Upper lobe of left lung (tissue), 6 donors: ENCODE measurements at places on chromosomes 1 and 21.

DNA sequence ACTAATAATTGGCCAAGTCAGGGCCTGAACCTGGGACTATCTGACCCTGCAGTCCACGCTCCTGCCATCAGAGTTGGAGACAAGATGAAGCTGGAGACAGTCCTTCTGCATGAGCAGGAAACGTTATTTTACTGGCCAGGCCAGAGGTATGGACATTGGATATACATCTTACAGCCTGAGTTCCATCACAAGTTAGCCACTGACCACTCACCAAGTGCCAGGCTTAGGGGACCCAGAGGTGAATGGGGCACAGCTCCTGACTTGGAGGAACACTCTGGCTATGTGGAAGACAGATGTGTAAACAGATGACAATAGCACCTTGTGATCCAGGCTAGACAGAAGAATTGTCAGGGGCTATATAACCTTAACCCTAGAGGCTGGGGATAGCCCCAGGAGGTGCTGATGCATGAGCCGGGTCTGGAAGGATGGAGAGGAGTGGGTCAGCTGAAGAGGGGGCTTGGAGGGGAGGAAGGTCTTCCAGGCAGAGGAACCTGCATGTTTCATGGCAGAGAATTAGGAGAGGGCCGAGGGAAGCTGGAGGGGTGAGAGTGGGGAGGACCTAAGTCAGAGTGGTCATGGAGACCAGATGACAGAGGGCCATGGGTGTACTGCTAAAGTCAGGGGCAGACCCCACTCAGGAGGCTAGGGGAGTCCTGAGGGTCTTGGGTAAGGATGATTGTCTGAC lies 52.5 kb upstream of the DMRTB1 start:
- DNase-seq: no peak
- H3K27ac ChIP-seq: no peak overlapping the region
- H3K4me1 ChIP-seq: no peaks in the 10 kb centered on the region
- H3K27me3 ChIP-seq: no peaks in the 10 kb centered on the region
- H3K36me3 ChIP-seq: no peaks in the 10 kb centered on the region
- H3K4me3 ChIP-seq: no peak overlapping the region

DNA sequence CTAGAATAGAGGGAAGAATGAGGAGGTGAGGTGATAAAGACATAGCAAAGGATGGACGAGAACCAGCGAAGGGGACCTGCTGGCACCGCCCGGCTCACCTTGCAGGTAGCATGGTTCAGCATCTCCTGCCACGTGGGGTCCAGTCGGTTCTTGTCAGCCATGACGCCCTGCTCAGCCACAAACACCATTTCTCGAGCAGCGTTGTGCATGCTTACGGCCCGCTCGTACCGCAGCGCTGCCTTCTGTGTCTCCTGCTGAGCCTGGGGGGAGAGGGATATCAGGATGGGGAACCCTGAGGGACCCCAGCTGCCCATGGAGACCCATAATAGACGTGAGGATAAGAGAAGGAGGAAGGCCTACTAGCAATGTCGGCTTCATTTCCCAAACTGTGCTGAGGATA lies 11.4 kb downstream of the SH3BP5L start:
- H3K4me3 ChIP-seq: no peak overlapping the region
- H3K4me1 ChIP-seq: peaks cover 43% of the 10 kb centered on the region
- H3K27ac ChIP-seq: no peak overlapping the region
- H3K36me3 ChIP-seq: peaks cover 63% of the 10 kb centered on the region
- no peaks in the 10 kb centered on the region for H3K27me3 ChIP-seq
- DNase-seq: peak; percentile 50

DNA sequence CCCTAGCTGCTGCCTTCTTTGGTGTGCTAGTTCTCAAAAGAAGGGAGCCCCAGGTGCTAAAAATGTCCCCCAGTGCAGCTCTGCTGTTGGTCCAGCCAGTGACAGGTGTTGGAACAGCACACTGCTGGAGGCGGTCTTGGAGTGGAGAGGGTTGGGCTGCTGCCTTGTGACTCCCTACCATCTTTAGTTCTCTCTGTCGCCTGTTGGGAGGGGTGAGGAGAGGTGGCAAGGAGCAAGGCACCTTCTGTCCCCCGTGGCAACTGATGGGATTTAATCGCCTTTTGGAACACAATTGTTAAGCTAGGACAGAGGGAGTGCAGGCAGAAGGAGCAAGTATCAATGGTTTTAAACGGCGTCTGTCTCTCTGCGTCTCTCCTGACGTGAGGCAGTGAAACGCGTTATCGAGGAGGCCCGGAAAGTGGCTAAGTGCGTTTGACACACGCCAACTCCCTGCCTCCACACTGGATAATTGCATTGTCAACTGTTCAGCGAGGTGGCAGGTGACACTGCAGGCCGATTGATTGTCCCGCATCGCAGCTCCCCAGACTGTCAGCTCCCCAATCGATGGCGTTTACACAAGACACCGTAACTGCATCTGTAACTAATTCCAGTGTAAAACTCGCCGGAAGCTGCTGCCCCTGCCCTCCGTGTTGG lies 34.0 kb downstream of the TMEM53 start:
- DNase-seq: no peak
- H3K27ac ChIP-seq: no peak overlapping the region
- peaks cover 41% of the 10 kb centered on the region for H3K36me3 ChIP-seq
- no peaks in the 10 kb centered on the region for H3K27me3 ChIP-seq
- no peaks in the 10 kb centered on the region for H3K4me1 ChIP-seq

DNA sequence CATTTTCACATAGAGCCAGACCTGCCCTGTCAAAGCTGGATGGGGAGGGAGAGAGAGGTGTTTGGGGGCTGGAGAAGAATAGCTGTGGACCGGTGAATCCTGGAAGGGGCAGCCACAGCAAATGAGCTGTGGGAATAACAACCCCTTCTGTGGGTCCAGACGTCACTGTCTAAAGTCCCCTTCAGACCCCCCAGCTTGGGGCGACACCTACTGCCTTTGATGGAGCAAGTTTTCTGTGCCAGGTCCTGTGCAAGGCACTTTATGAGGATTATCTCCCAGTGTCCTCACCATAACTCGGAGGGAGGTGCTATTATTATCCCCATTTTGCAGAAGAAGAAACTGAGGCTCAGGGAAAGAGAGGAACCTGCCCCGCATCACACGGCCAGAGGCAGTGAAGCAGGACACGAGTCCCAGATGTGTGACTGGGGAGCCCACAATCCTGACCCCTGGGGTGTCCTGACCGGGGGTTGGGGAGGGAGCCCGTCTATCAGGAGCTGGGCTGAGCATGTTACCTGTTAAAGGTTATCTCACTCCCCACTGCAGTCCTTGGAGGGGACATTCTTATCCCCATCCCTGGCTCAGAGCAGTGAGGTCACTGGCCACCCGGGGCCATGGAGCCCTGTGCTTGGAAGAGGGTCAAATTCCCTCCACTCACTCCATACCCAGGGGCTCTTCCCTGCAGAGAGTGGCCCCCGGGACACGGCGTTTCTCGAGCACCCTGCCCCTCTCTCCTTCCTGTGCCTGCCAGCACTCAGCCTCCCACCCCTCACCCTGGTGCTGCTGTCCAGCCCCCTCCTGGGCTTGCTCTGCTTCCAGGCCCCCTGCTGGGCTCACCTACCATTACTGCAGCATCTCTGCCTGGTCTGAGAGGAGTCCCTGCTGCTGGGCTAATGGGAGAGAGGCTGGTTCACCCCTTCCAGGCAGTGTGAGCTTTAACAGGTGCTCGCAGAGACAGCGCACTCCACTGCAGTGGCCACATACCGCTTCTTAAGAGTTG lies 132.9 kb downstream of the PTPRU start:
- no peak overlapping the region for H3K27ac ChIP-seq
- H3K36me3 ChIP-seq: no peaks in the 10 kb centered on the region
- no peaks in the 10 kb centered on the region for H3K27me3 ChIP-seq
- no peaks in the 10 kb centered on the region for H3K4me1 ChIP-seq
- peak; percentile 42 for DNase-seq
- no peak overlapping the region for H3K4me3 ChIP-seq

DNA sequence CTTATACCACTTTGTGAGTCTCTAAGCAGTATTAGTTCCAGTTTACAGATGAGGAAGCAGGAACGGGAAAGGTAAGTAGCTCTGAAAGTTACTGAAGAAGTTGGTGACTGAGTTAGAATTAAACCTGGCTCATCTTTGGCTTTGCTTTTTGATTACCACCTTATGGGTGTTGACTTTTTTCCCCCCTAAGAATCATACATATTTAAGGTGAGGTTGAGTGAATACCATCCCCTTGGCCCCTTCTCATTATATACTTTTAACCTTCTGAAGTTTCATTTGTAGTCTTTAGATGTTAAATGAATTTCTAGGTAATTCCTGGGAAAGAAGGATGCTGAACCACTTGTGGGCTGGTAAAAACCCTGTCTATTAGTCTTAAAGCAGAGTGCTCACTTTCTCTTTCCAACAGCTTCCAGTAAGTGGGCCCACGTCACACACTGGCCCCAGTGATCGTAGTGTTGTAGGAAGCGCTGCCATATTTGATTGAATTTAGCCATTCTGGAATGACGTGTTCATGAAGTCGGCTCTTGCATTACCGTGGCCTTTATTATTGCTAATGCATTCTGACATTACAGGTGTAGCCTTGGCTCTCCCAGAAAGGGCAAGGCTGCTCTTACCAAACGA lies 46.9 kb downstream of the PEX14 start:
- no peak overlapping the region for H3K27ac ChIP-seq
- no peak overlapping the region for H3K4me3 ChIP-seq
- no peaks in the 10 kb centered on the region for H3K27me3 ChIP-seq
- no peak for DNase-seq
- no peaks in the 10 kb centered on the region for H3K36me3 ChIP-seq

DNA sequence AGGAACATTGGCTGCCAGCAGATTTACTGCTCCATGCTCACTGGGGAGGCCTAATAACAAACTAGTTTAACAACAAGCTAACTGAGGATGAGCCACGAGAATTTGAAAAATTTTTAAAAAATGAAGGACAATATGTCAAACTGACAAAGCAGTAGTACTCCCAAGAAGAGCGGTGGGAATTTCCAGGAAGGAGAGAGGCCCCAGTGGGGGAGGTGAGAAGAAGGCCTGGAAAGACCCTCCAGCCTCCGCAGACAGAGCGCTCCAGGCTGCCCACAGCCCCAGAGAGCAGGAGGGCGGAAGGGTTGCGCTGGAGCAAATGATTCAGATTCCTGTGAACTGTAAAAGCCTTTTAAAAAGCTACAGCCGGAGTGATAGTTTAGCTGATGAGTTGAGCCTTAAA lies 78.5 kb downstream of the SIPA1L2 start:
- no peaks in the 10 kb centered on the region for H3K27me3 ChIP-seq
- peak; percentile 18 for DNase-seq
- peaks cover 28% of the 10 kb centered on the region for H3K4me1 ChIP-seq
- no peak overlapping the region for H3K27ac ChIP-seq
- no peak overlapping the region for H3K4me3 ChIP-seq

DNA sequence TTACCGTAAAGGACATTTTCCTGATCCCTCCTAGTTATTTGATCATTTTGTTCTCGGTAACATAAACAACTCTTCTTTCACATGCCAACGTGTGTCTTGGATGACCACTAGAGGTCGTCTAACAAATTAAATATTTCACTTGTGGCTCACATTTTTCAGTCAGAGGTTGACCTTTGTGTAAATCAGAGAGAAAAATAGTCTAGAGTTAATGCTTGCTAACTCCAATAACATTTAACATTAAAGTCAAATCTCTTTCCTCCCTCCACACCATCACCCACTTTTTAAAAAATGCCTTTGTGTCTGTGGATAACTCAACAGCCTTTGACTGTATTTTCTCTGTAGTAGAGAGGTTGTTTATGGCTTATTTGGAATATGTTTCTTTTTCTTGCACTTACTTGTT lies 220.5 kb upstream of the B3GALT2 start:
- H3K27me3 ChIP-seq: no peaks in the 10 kb centered on the region
- H3K27ac ChIP-seq: no peak overlapping the region
- H3K4me1 ChIP-seq: no peaks in the 10 kb centered on the region
- no peak overlapping the region for H3K4me3 ChIP-seq

GRCh38 chr1:243250102-243250501 lies 5.0 kb downstream of the CEP170 start:
- DNase-seq: no peak
- no peaks in the 10 kb centered on the region for H3K36me3 ChIP-seq
- H3K4me1 ChIP-seq: peaks cover 23% of the 10 kb centered on the region
- no peak overlapping the region for H3K4me3 ChIP-seq
- no peak overlapping the region for H3K27ac ChIP-seq

DNA sequence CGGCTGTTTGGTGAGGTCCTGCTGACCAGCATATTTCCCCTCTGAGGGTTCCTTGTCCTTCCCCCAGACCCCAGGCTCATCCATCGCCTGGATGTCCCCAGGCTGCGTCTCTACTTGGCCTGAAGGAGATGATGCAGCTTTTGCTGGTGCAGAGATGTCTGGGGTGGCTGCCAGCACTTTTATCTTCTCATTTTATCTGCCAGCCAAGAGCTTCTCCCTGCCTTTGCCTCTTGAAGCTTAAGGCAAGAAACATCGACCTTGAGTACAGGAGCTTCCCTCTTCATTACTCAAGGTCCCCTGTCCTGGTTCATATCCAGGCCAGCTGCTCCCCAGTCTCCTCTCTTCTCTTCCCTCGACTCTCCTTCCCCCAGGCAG lies 9.2 kb upstream of the H6PD start:
- DNase-seq: no peak
- H3K4me1 ChIP-seq: no peaks in the 10 kb centered on the region
- H3K4me3 ChIP-seq: no peak overlapping the region
- no peak overlapping the region for H3K27ac ChIP-seq
- no peaks in the 10 kb centered on the region for H3K27me3 ChIP-seq

DNA sequence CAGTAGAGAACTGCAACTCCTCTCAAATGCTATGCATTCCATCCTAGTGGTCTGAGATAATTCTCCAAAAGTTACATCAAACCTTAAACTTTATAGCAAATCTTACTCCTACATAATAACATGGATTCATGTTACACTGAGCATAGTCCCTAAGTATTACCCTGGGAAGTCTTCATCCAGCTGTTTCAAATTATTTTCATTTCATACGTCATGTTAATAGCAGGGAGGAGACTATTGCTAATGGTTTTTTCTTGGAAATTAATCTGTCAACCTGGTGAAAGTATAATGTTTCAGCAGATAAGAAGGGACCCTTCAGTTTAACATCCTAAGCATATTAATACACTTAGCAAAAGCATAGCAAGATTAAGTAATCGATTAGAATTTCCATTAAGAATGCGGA lies 318.1 kb downstream of the USP25 start:
- H3K4me3 ChIP-seq: no peak overlapping the region
- no peaks in the 10 kb centered on the region for H3K36me3 ChIP-seq
- no peak for DNase-seq
- no peak overlapping the region for H3K27ac ChIP-seq
- no peaks in the 10 kb centered on the region for H3K4me1 ChIP-seq
- H3K27me3 ChIP-seq: no peaks in the 10 kb centered on the region

GRCh38 chr1:212959266-212960220 lies 9.2 kb downstream of the VASH2 start:
- H3K27me3 ChIP-seq: no peaks in the 10 kb centered on the region
- no peaks in the 10 kb centered on the region for H3K36me3 ChIP-seq
- no peak overlapping the region for H3K27ac ChIP-seq
- DNase-seq: peak; percentile 55

GRCh38 chr1:85607126-85607920 lies 26.8 kb downstream of the CCN1 start:
- H3K4me1 ChIP-seq: peaks cover 11% of the 10 kb centered on the region
- H3K27ac ChIP-seq: no peak overlapping the region
- DNase-seq: no peak

- no peaks in the 10 kb centered on the region for H3K36me3 ChIP-seq
- DNase-seq: no peak
- peaks cover 5% of the 10 kb centered on the region for H3K4me1 ChIP-seq
- no peak overlapping the region for H3K4me3 ChIP-seq
- H3K27me3 ChIP-seq: no peaks in the 10 kb centered on the region
Measured at GRCh38 chr1:222926566-222926965, 111.7 kb downstream of the DISP1 start.
